ENCODE measurements at places on chromosomes 7 and 10.

DNA sequence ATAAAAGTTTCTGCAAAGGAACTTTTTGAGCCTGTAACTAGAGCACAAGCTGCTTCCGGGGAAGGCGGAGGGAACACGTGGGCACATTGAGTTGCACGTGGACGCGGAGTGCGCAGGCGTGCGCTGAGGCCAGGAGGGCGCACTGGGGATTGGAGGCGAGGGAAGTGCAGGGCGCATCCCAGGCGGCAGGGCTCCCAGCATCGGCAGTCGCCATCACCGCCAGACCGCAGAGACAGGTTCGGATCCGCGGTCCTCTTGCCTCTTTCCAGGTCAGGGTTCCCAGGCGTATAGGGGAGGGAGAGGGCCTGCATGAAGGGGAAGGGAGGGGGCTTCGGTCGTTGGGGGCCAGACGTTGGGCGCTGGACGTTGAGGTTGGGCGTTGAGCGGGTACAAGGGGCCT lies at the start of gene TDRD1:
Gene TDRD1, plus strand, starts transcription at position 206 of the 400 bp plus-strand sequence. CDS start 8,479 bp downstream, outside the sequence.
- no peak for DNase-seq

GRCh38 chr7:150801242-150801945 lies 825 bp downstream of the TMEM176A start:
- DNase-seq, result no peak

DNA sequence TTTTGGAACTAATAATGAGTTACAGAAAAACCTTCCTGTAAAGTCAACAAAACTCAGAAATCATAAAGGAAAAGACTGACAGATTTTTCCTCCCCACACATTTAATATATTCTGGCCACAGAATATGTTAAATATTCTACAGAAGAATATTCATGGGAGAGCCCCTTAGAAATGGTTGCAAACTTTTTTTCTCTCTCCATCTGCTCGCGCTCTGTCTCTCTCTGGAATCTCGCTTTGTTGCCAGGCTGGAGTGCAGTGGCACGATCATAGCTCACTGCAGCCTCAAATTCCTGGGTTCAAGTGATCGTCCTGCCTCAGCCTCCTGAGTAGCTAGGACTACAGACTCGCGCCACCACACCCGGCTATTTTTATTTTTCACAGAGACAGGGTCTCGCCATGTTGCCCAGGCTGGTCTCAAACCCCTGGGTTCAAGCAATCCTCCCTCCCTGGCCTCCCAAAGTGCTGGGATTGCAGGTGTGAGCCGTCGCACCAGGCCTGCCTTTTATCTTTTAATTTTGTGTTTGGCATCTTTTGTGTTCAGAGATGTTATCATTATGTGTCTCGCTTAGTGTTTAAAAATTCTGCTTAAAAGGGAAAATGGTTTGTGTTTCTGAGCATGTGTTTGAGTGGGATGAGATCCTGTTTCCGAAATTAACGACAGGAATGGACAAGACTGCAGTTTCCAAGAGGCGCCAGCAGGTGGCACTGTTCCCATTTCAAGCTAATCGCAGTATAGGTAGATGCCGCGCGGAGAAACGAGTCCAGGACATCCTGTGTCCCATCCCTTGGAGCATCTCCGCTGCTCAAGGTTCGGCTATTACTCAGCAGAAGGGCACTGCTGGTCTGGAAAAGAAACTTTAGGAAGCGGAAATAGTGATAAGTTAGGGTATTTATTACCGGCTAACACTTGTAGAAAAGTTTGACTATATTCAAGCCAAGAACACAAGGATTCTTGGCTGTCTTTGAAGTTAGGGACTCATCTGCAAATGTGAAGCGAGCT lies 23.1 kb upstream of the ST7 start:
- DNase-seq, result peak; percentile 81

DNA sequence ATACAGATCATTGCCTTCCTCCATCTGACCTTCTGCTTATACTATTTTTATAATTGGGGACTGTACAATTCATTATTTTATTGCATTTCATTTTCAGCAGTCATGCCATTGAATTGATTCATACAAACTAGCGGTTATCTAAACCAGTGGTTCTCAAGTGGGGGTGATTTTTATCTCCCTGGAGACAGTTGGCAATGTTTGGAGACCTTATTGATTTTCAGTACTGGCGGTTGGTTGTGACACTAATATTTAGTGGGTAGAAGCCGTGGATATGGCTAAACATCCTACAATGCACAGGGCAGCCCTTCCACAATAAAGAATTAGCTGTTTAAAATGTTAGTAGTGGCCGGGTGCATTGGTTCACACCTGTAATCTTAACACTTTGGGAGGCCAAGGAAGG lies 765.9 kb downstream of the LRMDA start:
- DNase-seq, result no peak

GRCh38 chr10:77305650-77306632 lies 331.7 kb downstream of the KCNMA1 start:
- DNase-seq, result no peak

DNA sequence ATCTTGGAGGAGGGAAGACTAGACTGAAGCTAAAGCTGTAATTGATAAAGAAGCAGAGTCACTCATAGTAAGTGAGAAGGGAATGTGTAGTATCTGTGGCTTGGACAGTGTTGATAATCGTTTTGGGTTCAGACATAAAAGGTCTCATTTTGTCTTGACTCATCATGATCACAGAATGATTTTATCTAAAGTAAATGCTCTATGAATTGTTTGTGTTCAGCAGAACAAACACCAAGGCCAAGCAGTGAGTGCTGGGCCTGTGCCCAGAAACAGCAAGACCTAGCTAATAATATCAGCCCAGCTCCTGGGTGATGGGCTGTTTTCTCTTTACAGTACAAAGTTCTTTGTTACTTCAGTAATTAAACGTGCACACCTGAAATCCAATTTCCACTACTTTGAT lies 26.7 kb upstream of the CD36 start:
- DNase-seq, result no peak

All from activated naive CD4-positive, alpha-beta T cell treated with anti-CD3 and anti-CD28 coated beads, Interleukin-2, amount 10 ng/mL, durations not matched to agents 7 days and 5 days (primary cell).